Transverse colon (tissue), 4 donors: ENCODE measurements at places on chromosomes 12 and 14.
A peak's percentile ranks its signal among the peaks of the same experiment; 100 is the strongest.

DNA sequence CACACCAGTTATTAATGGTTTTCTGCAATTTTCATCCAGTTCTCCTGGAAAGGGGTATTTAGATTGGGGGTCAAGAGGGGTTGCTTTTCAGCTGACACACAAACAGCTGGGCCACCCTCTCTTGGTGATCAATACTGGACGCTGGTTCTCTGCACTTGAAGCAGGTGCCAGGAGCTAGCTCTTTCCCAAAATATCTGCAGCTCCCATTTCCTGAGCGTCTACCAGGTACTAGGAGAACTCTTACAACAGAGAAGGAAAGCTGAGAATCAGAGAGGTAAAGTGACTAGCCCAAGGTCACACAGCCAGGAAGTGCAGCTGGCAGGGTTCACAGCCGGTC is 1.2 kb downstream of the TESC start:
- peaks cover 18% of the 10 kb centered on the region for H3K4me1 ChIP-seq
- H3K4me3 ChIP-seq, result no peak overlapping the region
- H3K27ac ChIP-seq, result no peak overlapping the region
- H3K36me3 ChIP-seq, result no peaks in the 10 kb centered on the region
- DNase-seq, result no peak
- peaks cover 74% of the 10 kb centered on the region for H3K27me3 ChIP-seq

GRCh38 chr12:8482571-8483061 is 26.9 kb downstream of the CLEC6A start:
- no peak for DNase-seq
- H3K36me3 ChIP-seq, result no peaks in the 10 kb centered on the region
- H3K4me3 ChIP-seq, result no peak overlapping the region

GRCh38 chr12:2692080-2692479 is 102.7 kb upstream of the FKBP4 start:
- peak overlapping the region; percentile 38 for H3K4me3 ChIP-seq
- no peaks in the 10 kb centered on the region for H3K36me3 ChIP-seq
- H3K4me1 ChIP-seq, result no peaks in the 10 kb centered on the region
- no peaks in the 10 kb centered on the region for H3K27me3 ChIP-seq
- peak overlapping the region; percentile 65 for H3K27ac ChIP-seq

DNA sequence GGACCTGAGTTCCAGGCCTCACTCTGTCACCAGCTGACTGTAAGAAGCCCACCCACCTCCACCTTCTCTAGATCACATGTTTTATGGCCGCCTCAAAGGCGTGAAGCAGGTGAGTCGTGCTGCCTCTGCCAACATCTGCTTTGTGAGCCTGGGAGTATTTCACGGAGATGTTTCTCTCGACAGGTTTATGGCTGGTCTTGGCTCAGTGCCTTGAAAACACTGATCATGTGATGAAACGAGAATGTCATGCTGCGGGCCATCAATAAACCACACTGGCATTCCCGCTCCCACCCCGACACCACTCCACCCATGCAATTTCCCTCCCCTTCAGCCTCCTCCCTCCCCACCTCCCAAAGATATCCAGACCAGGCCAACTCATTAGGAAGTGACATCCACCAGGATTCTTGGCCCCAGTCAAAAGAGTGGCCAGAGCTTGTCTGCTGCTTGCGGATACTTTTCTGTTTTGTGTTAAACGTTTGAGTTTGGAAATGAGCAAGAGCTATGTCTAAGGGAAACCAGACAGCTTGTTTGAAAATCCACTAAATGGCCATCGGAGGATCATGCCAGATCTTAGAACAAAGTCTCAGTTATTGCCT is 53.8 kb upstream of the NTF3 start:
- no peaks in the 10 kb centered on the region for H3K27me3 ChIP-seq
- peak; percentile 69 for DNase-seq
- H3K27ac ChIP-seq, result no peak overlapping the region

DNA sequence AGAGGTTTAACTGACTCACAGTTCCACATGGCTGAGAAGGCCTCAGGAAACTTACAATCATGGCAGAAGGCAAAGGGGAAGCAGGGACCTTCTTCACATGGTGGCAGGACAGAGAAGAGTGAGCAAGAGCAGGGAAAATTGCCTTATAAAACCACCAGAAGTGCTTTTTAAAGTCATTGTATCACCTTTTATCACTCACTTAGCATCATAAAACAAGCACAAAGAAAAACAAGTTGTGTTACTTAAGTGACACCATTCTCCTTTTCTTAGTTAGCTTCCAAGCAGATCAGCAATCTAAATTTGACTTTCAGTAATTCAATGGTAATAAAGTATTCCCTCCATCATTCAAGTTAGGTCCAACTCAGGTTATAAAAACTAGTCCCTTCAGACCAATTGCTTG is 28.5 kb downstream of the OSBPL8 start:
- no peak for DNase-seq
- H3K4me1 ChIP-seq, result peaks cover 23% of the 10 kb centered on the region
- no peak overlapping the region for H3K4me3 ChIP-seq
- H3K27ac ChIP-seq, result peak overlapping the region; percentile 38

DNA sequence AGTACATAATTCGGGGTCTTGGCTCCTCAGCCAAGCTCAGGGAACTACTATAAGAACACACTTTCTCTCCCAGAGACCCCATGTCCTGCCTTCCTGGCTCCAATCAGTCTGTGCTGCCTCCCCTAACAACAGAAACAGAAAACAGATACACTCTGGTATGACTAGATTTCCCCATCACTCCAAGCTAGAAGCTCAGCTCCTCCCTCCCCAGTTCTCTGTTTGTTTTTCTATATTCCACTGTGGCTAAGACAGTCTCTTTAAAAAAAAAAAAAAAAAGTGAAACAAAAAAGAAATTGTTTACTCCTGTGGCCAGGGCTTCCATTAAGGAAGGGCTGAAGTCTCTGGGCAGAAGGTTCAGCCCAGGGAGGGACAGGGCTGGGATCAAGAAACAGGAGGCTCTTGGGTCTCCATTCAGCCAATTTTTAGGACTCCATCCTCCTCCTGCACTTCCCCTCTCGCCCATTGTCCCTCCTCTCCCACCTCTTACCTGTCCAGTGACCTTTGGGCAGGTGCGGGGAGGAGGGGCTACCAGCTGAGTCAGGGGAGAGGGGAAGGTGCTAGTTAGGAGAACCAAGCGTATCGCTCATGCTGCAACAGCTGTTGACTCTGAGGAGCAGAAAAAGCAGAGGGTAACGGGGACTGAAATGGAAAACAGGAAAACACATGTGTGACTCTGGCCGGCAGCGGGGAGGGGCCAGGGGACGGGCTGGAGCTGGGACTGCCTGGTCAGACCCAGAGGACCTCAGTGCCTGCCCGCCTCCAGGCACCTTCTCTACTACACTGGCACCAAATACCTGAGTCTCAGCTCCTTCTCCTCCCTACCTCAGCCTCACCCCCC is 4.1 kb upstream of the SLC7A7 start:
- peak; percentile 64 for DNase-seq
- H3K4me3 ChIP-seq, result no peak overlapping the region
- H3K27me3 ChIP-seq, result no peaks in the 10 kb centered on the region
- no peaks in the 10 kb centered on the region for H3K36me3 ChIP-seq

DNA sequence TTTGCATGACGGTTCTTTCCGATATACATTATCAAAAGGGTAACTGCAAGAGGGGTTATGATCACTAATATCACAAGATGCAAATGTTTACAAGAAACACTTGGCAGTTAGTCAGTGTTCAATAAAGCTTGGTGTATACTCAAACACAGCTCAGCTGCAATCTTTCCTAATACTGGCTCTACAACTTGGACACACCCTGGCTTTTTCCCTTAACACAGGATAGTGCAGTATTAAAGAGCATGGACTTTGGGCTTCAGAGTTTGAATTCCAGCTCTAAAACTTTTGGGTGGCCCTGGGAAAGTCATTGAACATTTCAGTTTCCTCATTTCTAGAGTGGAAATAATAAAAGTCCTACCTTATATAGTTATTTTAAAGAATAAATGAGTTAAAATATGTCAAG is 107.0 kb downstream of the HECTD4 start:
- DNase-seq, result no peak
- H3K27ac ChIP-seq, result peak overlapping the region; percentile 0
- no peak overlapping the region for H3K4me3 ChIP-seq
- H3K27me3 ChIP-seq, result no peaks in the 10 kb centered on the region

- DNase-seq, result no peak
- no peak overlapping the region for H3K4me3 ChIP-seq
- H3K36me3 ChIP-seq, result no peaks in the 10 kb centered on the region
- no peaks in the 10 kb centered on the region for H3K27me3 ChIP-seq
- no peaks in the 10 kb centered on the region for H3K4me1 ChIP-seq
- no peak overlapping the region for H3K27ac ChIP-seq
These were observed 125.8 kb downstream of the C12orf42 start for GRCh38 chr12:103369929-103370328.

- DNase-seq, result no peak
- H3K36me3 ChIP-seq, result no peaks in the 10 kb centered on the region
- no peak overlapping the region for H3K4me3 ChIP-seq
- H3K27me3 ChIP-seq, result no peaks in the 10 kb centered on the region
These were observed 879.7 kb downstream of the GALC start for GRCh38 chr14:87113286-87113685.

DNA sequence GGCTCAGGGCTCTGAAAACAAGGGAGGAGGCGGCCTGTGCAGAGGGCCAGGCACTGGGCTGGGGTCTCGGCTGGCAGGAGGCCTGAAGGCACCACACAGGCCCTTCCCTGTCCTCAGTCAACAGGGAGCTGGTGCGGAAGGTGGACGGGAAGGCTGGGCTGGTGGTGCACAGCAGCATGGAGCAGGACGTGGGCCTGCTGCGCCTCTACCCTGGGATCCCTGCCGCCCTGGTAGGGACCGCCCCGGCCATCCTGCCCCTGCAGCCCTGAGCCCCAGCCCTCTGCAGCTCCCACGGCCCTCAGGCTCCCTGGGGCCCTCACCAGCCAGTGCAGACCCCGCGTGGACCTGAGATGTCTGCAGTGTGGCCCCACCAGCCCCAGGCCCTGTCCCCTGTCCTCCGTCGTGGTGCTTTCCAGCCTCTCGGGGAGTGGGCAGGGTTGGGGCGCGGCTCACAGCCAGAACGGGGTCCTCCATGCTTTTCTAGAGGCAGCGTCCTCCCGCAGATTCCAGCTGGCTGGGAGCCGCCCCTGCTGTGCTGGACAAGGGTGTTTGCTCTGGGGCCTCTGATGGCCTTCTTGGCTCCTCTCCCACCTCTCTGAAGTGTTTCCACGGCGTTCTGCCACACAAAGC is 18.1 kb downstream of the ASPG start:
- H3K36me3 ChIP-seq, result no peaks in the 10 kb centered on the region
- no peak overlapping the region for H3K4me3 ChIP-seq
- peak; percentile 7 for DNase-seq

DNA sequence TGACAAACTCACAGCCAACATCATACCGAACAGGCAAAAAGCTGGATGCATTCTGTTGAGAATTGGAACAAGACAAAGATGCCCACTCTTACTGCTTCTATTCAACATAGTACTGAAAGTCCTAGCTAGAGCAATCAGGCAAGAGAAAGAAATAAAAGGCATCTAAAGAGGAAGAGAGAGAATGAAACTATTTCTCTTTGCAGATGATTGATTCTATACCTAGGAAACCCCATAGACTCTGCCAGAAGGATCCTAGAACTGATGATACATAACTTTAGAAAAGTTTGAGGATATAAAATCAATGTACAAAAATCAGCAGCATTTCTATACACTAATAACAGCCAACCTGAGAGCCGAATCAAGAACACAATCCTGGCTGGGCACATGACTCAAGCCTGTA is 6.1 kb upstream of the ANO6 start:
- H3K27ac ChIP-seq, result no peak overlapping the region
- no peaks in the 10 kb centered on the region for H3K4me1 ChIP-seq
- no peak overlapping the region for H3K4me3 ChIP-seq
